ENCODE measurements at places on chromosomes 6 and 20.

GRCh38 chr6:37008484-37009465 lies 3.3 kb downstream of the FGD2 start:
- DNase-seq = no peak

DNA sequence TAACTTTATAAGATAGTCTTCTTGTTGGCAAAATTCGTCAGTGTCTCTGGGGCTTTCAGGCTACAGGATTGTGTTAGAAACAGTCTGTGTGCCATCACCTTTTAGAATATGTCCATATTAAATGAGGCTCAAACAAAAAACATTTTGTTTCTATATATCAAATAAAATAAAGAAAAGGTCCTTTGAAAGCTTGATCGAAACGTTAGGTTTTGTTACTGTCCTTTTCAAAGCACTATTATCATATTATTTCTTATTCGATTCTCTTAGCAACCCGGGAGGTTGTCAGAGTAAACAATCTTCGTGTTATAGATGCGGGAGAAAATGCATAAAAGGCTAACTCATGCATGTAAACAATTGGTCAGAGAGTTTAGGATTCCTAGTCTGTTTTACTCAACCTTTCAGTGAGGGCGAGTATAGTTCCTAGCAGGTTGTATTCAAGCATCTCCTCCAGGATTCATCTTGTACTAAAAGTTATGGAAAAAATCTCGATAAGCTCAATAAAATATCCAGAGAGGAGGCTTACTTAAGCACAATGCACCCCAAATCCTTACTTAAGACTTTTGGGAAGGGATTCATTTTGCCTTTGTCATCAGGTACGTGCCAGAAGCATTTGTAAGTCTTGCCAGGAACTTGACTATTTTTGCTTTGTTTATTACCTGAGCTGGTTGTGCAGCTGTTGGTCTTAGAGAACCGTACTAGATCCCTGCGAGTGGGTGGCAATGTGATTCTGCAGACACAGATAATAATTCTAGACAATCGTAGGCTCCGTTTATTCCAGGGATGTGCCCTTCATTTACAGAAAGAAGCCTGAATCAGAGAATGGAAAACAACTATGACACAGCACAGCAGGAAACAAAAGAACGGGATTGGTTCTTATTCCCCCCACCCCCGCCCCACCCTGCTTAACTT lies 159.6 kb upstream of the ZNF217 start:
- DNase-seq = no peak

- no peak for DNase-seq
Measured at GRCh38 chr6:144870782-144871181, 585.6 kb downstream of the UTRN start.

DNA sequence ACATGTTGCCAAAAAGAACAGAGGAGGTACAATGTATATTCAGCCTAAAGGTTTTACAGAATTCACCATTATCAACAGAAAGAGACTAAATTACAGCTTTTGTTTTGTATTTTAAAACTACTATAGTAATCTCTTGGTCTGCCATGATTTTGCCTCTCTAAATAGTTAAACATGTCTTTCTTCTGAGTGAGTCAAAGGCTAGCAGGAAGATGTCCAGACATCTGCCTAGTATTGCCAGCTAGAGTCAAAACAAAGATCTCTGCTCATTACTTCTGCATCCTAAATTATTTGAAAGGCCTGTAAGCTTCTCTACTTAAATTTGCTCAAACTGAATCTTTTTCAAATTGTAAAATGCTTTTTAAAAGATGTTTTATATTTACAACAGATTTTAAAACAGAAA lies 8.8 kb downstream of the ASF1A start:
- no peak for DNase-seq

DNA sequence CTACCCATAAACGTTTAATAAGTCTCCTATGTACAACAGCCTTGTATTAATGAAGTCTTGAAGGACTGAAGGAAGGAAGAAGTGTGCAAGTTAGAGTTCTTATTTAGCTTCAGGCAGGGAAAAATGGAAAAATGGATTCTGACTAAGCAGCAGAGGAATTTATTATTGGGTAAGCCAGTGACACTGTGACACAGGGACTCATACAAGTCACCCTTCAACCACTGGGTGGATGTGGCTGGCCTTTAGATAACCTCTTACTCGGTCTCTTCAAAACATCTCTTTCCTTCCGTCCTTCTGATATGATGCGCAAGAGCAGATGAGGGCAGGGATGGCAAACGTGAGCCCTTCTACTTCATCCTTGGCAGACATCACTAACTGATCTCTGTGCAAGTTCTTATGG lies 145.6 kb downstream of the DHX35 start:
- DNase-seq = no peak

GRCh38 chr20:37311710-37312355 lies 22.4 kb downstream of the MANBAL start:
- no peak for DNase-seq

DNA sequence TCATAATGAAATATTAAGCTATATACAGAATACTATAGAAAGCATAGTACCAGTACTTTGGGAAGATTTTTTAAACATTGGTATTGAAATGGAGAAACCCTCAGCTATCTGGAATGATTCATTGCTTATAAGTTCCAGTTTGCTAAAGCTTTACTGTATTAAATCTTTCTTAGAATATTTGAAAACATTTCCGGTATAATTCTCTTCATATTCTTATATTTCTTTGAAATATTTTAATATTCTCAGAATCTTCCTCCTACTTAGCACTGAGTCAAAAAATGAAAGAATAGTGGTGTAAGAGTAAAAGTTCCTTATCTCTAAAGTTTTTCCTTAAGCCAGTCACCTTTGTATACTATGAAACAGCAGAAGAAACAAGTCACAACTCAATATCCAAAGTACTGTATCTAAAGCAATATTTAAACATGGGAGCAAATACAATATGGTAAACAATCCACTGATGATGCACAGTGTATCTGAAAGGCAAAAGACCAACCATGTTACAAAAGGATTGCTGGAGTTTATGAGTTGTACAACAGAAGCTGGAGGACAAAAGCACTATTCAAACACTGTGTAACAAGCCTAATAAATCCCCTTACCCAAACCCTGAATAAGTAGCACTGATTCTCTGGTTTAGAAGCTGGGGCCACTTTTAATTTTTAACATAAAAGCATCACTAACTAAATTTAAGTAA lies 102.1 kb downstream of the PRDM1 start:
- DNase-seq = no peak

DNA sequence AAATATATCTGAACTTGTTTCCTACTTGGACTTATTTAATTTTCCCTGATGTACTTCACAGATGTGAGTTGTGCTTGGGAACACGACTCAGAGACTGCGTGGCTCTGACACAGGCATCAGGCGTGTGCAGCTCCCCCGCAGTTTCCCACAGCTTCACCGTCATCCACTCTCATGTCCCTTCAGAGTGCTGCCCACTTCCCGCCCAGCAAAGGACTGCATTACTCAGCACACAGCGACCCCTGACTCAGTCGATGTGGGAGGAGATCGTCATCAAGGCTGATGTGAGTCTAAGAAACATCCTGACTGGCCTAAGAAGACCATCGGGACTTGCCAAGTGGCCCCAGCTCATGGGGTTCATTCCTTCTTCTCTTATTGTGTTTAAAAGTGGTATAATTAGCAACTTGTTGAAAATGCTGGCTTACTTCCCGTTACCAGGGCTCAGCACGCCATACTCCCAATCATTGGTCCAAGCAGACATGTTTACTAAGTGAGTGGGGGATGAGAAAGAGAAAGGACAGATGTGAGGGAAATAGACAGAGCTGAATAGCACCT lies 539.4 kb upstream of the JARID2 start:
- DNase-seq = peak; percentile 61

- no peak for DNase-seq
Measured at GRCh38 chr20:37918035-37918434, 15.1 kb downstream of the VSTM2L start.

GRCh38 chr6:150640556-150641209 lies 41.0 kb downstream of the PLEKHG1 start:
- DNase-seq = no peak

DNA sequence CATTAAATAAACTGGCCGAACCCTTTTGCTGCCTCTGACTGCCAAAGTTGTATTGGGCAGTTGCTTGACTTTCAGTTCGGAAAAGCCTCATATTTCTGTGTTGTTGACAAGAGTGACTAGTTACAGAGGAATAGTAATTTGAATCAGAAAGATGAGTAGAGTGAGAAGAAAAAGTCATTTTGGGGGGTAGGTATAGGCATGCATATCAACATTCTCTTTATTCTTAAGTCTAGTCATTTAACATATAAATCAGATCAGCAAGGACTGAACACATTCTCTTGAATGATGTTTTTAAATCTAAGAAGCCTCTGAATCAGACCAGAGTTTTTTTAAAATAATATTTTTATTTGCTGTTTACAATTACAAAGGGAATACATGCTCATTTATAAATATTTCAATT lies 4.9 kb upstream of the LMBRD1 start:
- DNase-seq = no peak

DNA sequence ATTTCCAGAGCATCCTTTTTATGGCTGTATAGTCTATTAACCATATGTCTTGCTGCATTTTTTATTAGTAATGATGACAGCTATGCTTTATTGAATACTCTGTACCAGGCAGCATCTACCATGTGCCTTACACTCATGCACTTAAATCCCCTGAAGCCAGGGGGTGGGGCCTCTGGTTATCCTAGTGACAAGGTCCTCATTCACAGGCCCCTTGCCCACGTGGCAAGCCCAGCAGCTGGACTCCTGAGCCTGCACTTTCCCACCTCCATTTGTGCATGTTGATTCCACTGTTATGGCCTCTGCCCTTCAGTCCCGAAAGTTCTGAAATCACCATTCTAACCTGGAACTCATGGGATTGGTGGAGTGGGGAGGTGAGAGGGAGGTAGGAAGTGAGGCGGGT lies 22.3 kb downstream of the ACTR5 start:
- no peak for DNase-seq

DNA sequence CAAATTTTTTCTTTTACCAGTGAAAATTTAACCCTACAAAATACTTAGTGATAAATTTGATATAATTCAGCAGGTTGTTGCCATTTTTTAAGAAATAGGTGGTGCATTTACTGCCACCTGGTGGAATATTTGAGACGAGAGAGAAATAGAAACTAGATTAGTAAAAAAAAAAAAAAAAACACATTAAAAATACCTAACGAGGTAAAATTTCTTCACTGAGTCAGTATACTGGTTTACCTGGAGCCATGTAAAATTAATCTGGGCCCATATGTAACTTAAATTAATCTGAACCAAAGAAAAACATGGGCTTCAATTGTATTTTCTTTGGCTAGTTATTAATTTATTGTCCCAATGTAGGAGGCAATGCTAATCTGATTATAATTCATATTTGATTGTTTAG lies 520.8 kb downstream of the EPM2A start:
- no peak for DNase-seq

DNA sequence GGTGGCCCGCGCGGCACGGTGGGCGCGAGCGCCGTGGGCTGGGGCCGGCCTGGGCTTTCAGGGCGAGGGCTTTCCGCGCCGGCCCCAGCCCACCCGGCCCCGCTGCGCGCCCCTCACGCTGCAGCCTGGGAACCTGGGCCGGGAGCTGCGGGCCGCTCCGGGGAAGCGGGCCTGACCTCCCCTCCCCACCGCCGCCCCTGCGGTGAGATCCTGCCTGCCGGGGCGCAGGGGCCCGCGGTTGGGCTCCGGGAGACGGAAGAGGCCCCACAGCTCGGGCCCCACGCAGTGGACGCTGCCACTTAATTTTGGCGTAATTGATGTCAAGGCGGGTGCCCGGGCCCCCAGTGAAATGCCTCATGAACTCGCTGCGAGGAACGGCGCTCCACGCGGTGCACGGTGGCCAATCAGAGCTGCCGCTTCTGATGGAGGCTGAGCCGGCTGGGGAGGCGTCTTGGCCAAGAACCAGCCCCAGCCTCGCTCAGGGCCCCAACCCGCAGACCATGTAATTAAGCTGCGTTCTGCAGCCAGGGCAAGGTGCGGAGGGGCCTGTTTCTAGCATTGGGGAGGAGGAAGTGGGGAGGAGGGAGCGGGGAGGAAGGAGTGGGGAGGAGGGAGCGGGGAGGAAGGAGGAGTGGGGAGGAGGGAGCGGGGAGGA lies 96.1 kb upstream of the BHLHE23 start:
- peak; percentile 45 for DNase-seq

GRCh38 chr6:121887724-121888123 lies 452.3 kb downstream of the GJA1 start:
- no peak for DNase-seq

- DNase-seq = no peak
Measured at GRCh38 chr6:34656378-34657036, 40.1 kb downstream of the ILRUN start.

GRCh38 chr6:36928547-36928918 lies 26.0 kb upstream of the PI16 start:
- no peak for DNase-seq

- DNase-seq = no peak
Measured at GRCh38 chr6:107447663-107448216, 11.6 kb downstream of the PDSS2 start.

- no peak for DNase-seq
Measured at GRCh38 chr6:9612489-9612888, 802.4 kb downstream of the TFAP2A start.

- no peak for DNase-seq
Measured at GRCh38 chr6:130070326-130070725, 51.9 kb downstream of the L3MBTL3 start.

DNA sequence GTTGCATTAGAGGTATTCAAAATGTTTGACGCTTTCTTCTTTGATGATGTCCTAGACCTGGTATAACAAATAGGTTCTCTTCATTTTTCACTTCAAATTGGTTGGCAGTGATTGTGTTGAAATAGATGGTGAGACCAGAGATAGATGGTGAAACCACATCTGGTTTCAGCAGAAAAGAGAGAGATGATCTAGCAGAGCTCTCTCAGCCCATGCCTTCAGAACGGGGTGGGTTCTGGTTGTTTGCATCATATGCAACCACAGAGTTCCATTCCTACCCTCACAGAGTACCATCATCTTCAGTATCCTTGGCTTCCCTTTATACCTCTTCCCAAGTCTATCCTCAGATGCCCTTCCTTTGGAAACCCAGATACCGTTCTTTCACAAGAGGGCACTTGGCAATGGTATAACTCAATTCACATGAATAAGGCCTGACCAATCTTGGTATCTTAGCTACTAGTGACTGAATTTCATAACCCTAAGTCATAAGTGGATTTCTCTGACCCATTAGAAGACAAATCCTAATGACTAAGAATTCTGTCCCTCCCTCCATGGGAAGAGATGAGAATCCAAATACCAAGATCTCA lies 93.7 kb downstream of the UBE3D start:
- no peak for DNase-seq

DNA sequence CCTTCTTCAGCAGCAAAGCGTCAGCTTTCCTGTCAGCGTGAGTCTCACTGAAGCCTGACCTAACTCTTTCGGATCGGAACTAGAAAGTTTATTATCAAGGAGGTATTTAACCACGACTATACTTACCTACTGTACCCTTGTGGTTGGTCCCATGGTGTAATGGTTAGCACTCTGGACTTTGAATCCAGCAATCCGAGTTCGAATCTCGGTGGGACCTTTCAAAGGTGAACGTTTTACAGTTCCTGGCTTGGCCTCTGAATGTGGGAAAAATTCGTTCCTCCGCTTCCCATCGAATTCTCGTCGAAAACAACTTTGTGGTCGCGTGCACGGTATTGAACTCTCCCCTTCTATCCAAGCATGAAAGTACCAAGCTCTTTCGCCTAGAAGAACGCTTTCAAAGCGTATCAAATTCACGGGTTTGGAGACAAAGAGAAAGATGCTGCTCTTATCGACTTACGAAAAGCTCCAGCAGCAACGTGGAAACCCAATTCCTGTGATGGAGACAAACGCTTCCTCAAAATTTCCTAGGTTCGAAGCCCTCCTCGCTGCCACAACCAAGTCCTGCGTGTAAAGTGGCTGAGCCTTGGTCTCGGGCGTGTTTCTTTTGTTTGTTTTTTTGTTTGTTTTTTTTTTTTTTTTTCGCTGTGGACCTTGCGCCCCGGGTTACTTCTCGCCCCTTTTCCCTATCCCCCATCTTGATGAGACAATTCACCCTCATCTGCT lies 63.7 kb downstream of the GPX5 start:
- peak; percentile 19 for DNase-seq

Measured in stimulated activated CD8-positive, alpha-beta memory T cell treated with anti-CD3 and anti-CD28 coated beads, Interleukin-4, amount 100 ng/mL, for 24 hours (primary cell).